GM12864 (cell line): ENCODE measurements at places on chromosomes 12 and 14.

DNA sequence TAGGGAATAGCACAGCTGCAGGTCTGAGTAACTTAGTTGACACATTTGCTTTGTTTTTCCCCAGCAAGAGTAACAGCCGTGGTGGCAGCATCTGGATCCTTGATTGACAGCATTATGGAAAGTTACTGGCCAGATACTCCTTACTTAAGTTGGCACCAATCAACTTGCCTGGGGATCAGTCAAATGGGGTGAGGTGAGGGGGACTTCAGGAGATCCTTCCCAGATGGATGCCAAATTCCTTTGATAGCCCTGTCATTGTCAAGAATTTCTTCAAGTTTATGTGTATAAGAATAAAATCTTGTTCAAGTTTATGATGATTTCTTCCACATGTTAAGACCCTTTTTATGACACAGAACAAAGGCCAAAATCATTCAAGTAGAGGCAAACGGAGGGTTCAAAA, 618.4 kb downstream of the SLC6A15 start:
- DNase-seq = no peak

- no peak for DNase-seq
Measured at GRCh38 chr12:50081096-50081808, 3.9 kb upstream of the SMARCD1 start.

- peak; percentile 12 for DNase-seq
Measured at GRCh38 chr12:95473231-95473883, 595 bp upstream of the METAP2 start.

- DNase-seq = no peak
Measured at GRCh38 chr14:86933460-86933859, 1059.5 kb downstream of the GALC start.

- DNase-seq = no peak
Measured at GRCh38 chr12:1806301-1807086, 13.9 kb upstream of the LRTM2 start.

DNA sequence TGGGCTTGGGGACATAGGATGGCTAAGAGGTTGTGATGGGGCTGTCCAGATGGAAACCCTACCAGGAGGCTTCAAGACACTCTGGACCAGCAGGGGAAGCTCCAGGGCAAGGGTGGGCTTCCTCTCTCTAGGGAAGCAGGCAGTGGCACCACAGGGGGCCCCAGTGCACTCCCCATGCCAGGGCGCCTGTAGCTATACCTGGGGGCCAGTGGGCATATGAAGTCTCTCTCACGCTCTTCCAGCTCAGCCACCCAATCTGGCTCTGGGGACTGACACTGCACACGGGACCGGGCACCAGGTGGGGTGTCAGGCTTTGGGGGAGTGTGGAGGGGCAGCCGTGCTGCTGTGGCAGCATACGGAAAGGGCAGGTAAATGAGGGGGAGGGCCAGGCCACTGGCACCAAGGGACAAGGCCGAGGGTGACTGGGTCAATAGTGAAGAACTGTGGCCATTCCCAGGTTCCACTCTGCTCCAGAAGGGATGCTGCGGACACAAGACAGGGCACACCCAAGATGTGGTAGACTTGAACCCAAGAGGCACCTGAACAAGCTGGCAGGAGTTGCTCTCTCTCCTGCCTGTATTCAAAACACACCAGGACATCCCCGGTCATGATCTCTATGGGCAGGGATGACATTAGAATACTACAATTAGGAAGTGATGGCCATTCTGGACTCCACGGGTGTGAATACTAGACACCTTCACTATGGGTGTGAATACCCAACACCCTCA, 27.5 kb downstream of the RFLNA start:
- no peak for DNase-seq

GRCh38 chr12:49827051-49827400, 1.2 kb downstream of the NCKAP5L start:
- DNase-seq = no peak

GRCh38 chr14:103899316-103899715, 28.9 kb upstream of the TDRD9 start:
- DNase-seq = no peak

GRCh38 chr12:7021956-7022355, 3.7 kb upstream of the LPCAT3 start:
- DNase-seq = no peak

- DNase-seq = peak; percentile 84
Measured at GRCh38 chr12:9797722-9798619, 29.3 kb upstream of the KLRF1 start.

- no peak for DNase-seq
Measured at GRCh38 chr12:5416571-5416970, 15.3 kb upstream of the NTF3 start.

- no peak for DNase-seq
Measured at GRCh38 chr12:51265024-51265423, 5.2 kb downstream of the SMAGP start.

DNA sequence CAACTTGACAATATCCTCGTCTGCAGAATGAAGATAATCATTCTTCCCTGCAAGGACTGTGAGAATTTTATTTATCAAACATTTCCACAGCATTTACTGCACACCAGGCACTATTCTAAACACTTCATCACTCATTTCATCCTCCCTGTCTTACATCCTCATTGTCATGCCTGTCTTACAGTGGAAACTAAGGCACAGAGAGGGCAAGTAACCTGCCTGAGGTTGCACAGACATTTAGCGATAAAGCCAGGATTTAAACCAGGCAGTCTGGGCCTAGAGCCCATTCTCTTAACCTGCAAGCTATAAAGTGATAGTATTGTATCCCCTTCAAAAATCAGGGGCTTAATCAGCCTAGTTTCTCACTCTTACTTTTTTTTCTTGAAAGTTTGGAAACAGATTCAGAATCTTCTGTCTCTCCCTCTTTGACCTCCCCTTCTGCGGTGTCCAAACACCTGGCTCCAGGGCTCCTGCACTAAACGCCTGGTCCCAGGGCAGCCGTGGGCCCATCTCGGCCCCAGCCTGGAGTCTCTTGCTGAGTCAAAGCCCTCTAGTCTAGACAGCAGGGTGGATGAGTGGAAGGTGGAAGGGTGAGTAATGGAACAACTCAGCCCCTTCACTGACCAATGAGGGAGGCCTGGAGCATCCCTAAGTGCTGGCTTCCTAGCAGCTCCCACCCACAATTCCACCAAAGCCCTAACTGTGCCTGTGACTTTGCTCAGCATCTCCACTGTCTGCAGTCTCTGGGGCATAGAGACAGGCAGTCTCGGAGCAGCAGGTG, 12.5 kb downstream of the ISM2 start:
- DNase-seq = no peak

DNA sequence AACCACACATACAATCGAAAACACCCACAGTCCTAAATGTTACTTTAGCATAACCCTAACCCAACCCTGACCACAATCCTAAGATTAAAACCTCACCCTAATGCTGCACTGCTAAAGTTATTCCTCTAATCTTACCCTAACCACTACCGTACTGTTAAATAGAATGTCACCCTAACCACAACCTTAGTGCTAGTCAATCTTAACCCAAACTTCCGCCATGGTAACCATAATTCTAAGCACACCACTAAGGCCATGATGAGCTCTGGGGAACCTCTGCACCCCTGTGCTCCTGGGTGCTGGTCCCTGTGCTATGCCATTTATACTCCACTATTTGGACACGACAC, 38.0 kb downstream of the LTBP2 start:
- no peak for DNase-seq

GRCh38 chr12:108307006-108307405, 32.1 kb downstream of the CMKLR1 start:
- DNase-seq = no peak

DNA sequence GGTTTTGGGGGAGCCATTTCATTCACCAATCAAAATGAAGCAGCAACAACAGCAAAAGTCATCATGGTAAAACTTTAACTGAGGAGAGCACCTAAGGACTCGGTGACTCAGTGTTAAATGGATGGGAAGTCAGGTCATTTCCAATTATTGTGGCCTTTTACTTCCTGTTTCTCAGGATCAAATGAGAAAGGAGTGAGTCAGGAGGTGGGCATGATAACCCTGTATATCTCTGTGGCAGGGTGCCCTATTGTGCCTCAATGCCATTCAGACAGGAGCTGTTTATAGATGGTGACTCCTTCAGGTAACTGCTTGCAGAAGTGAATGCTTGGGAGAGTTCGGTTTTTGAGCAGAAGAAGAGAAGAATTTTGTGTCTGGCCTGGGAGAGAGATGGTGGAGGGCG, 135.5 kb upstream of the CPM start:
- DNase-seq = no peak

DNA sequence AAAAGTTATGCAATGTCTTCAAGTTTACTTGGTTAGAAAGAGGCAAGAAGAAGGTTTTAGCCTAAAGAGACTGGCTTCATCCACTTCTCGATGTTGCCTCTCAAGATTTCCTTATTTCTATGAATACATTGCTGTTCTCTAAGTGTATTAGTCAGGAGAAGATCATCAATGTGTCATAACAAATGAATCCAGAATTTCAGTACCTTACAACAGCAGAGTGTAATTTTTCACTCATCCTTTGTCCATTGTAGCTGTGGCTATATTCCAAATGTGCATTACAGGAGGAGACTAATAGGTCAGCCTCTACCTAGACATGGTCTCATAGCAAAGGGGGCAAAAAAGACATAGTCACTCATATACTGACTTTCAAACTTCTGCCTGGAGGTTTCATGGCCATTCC, 579.1 kb downstream of the PRKD1 start:
- DNase-seq = no peak

GRCh38 chr12:76030341-76031080, 1.1 kb downstream of the PHLDA1 start:
- no peak for DNase-seq

- no peak for DNase-seq
Measured at GRCh38 chr14:90726656-90727055, 89.6 kb downstream of the TTC7B start.

GRCh38 chr14:104394409-104394851, 185.1 kb upstream of the C14orf180 start:
- DNase-seq = no peak

GRCh38 chr12:8038659-8039114, 6.2 kb downstream of the FOXJ2 start:
- DNase-seq = no peak

- DNase-seq = no peak
Measured at GRCh38 chr14:30129807-30130206, 202.2 kb upstream of the PRKD1 start.

- no peak for DNase-seq
Measured at GRCh38 chr12:68455691-68456345, 123.7 kb upstream of the MDM1 start.

GRCh38 chr12:7498809-7499208, 4.8 kb downstream of the CD163 start:
- DNase-seq = no peak

DNA sequence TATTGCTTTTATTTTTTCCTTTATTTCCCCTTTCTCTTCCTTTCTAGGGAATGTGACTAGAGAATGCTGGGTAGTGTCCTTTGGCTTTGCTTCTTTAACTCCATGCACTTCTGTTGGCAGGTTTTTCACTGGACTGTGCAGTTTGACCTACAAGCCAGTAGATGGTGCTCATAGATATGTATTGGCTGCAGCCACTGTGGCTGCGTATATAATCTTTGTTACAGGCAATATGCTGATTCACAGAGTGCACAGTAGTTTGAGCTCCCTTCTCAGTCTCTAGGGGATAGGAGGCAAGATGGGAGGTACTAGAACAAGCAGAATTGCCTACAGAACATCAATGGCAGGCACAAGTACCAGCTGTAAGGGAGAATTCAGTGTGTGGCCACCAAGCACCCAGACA, 503.5 kb downstream of the LRFN5 start:
- no peak for DNase-seq

GRCh38 chr12:6961695-6962284, 8.7 kb downstream of the PHB2 start:
- DNase-seq = no peak

GRCh38 chr14:33814010-33814409, 136.9 kb downstream of the EGLN3 start:
- no peak for DNase-seq

DNA sequence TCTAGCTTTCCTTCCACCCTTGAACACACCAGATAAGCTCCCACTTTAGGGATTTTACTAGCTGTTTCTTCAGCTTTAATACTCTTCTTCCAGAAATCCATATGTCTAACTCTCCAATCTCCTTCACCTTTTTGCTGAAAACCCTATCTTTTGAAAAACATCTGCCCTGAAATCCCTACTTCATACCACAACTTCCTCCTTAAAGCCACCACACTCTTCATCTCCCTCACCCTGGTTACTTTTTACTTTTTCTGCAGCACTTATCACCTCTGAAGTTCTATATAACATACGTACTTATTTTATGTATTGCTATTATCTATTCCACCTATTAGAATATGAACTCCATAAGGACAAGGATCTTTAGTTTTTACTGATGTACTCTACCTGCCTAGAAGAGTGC, 28.6 kb upstream of the PTPRQ start:
- no peak for DNase-seq

GRCh38 chr14:67547224-67547780, 14.2 kb downstream of the PLEKHH1 start:
- DNase-seq = no peak

- no peak for DNase-seq
Measured at GRCh38 chr12:120835304-120835612, 68.9 kb downstream of the SPPL3 start.

GRCh38 chr12:104166465-104166864, 28.5 kb upstream of the NFYB start:
- no peak for DNase-seq

- DNase-seq = no peak
Measured at GRCh38 chr12:968545-968944, 19.1 kb upstream of the RAD52 start.

DNA sequence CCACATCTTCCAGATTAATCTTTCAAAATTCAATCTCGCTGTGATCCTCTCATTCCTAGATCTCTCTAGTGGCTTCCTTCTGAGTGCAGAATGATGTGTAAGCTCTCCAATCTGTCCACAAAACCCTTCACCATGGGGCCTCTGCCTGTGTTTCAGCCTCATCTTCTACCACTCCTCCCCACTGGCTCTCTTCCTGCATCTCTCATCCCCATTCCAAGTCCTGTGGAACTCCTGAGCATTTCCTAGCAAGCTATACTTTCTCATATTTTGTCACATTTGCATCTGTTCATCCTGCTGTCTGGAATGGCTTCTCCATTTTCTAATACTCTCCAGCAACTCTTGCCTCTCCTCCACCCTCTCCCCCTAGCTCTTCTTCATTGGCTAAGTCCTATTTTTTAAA, 242.0 kb upstream of the DAAM1 start:
- no peak for DNase-seq

DNA sequence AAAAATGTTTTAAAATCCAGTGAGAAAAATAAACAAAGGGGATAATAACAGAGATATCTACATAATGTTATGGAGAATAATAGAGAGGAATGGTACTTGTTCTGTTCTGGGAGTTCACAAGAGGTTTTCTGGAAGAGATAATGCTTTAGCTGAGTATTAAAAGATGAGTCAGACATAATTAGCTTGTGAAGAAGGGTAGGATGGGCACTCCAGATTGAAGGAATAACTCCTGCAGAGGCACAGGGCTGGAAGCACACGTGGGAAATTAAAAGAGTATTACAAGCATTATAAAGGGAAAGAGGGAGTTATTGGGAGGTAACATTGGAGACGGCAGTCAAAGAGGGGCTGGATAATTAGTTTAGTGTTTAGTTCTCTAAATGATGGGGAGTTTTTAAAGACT, 124.9 kb upstream of the BTG1 start:
- DNase-seq = no peak

- no peak for DNase-seq
Measured at GRCh38 chr14:89339158-89339557, 77.9 kb downstream of the FOXN3 start.
